Tibial artery (tissue), 4 donors: ENCODE measurements at places on chromosomes 1 and 21.

GRCh38 chr1:1573843-1574720, 581 bp downstream of the SSU72 start:
- no peaks in the 10 kb centered on the region for H3K36me3 ChIP-seq
- H3K27ac ChIP-seq: peak overlapping the region; percentile 98
- H3K4me3 ChIP-seq: peak overlapping the region; percentile 81
- DNase-seq: no peak
- H3K4me1 ChIP-seq: peaks cover 47% of the 10 kb centered on the region

- no peak overlapping the region for H3K4me3 ChIP-seq
- H3K27ac ChIP-seq: peak overlapping the region; percentile 41
- H3K4me1 ChIP-seq: peaks cover 13% of the 10 kb centered on the region
- DNase-seq: peak; percentile 30
- no peaks in the 10 kb centered on the region for H3K36me3 ChIP-seq
These were observed 47.6 kb upstream of the SAMD13 start for GRCh38 chr1:84253891-84254290.

DNA sequence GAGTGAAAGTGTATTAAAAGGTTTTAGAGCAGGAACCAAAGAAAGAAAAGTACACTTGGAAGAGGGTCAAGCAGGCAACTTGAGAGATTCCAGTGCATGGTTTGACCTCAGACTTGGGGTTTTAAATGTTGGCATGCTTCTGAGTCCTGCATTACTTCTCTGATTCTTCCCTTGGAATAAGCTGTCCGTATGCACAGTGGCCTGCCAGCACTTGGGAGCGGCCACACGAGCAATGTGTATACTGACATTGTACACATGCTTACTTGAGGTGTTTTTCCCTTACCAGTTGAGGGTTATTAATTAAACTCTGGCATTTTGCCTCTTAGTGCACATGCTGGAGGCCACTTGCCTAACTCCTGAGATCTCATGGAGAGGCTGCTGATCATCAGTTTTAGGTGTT, 786.6 kb upstream of the RGS18 start:
- no peak for DNase-seq
- H3K27me3 ChIP-seq: no peaks in the 10 kb centered on the region

- DNase-seq: no peak
- no peaks in the 10 kb centered on the region for H3K36me3 ChIP-seq
- no peaks in the 10 kb centered on the region for H3K4me1 ChIP-seq
- no peak overlapping the region for H3K4me3 ChIP-seq
These were observed 70.7 kb upstream of the CXADR start for GRCh38 chr21:17442165-17442564.

DNA sequence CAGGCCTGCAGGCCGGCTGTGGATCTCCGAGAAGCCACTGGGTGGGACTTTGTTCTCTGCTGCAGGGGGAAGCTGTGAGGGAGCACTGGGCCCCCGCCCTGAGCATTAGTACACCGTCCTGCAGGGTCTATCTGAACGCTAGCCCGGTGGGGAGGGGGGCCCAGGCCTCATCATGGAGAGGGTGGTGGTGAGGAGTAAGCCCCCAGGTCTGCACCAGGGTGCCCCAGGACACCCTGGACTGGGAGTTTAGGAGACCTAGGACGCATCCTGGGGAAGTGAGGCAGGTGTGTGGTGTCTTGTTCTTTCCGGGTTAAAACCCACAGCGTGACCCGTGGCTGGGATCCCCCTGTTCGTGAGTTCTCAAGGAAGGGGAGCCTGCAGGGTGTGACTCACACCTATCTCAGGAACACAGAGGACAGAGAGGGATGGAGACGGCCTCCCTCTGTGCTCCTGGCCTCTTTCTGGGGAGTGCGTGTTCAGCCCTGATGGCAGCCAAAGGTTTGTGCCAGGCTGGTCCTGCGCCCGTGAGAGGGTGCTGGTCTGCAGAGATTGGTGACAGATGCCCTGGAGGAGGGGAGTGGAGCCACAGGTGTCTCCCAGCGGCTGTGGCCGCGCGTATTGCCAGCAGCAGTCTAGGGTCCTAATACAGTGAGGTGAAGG, 44.8 kb downstream of the AGPAT3 start:
- peaks cover 5% of the 10 kb centered on the region for H3K36me3 ChIP-seq
- H3K27ac ChIP-seq: no peak overlapping the region
- peaks cover 5% of the 10 kb centered on the region for H3K4me1 ChIP-seq
- H3K4me3 ChIP-seq: no peak overlapping the region
- H3K27me3 ChIP-seq: no peaks in the 10 kb centered on the region

DNA sequence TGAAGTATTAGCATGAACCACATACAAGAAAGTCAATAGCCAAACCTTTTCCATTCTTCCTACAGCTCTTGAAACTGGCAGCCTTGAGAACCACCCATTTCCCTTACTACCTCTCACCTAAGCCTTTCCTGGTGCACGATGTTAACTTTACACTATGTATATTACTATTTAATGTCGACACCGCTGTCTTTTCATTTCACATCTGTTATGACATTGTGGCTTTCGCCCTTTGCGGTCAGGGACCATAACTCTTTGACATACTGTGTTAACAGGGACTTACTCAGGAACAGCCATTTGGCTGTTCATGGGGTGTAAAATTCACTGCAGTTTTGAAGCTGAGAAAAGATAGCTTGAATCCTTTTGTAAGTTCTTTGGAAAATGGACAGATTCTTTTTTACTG, 21.1 kb upstream of the GPR88 start:
- DNase-seq: no peak
- H3K4me1 ChIP-seq: no peaks in the 10 kb centered on the region
- no peak overlapping the region for H3K4me3 ChIP-seq
- no peak overlapping the region for H3K27ac ChIP-seq
- no peaks in the 10 kb centered on the region for H3K36me3 ChIP-seq
- H3K27me3 ChIP-seq: no peaks in the 10 kb centered on the region
